ENCODE measurements at places on chromosomes 12 and 14.

GRCh38 chr12:111196532-111196931 is 172.4 kb downstream of the PHETA1 start:
- DNase-seq = no peak

- no peak for DNase-seq
These were observed 126.7 kb downstream of the ESRRB start for GRCh38 chr14:76502638-76503037.

- DNase-seq = no peak
These were observed 4.9 kb upstream of the KLHL33 start for GRCh38 chr14:20440882-20441281.

DNA sequence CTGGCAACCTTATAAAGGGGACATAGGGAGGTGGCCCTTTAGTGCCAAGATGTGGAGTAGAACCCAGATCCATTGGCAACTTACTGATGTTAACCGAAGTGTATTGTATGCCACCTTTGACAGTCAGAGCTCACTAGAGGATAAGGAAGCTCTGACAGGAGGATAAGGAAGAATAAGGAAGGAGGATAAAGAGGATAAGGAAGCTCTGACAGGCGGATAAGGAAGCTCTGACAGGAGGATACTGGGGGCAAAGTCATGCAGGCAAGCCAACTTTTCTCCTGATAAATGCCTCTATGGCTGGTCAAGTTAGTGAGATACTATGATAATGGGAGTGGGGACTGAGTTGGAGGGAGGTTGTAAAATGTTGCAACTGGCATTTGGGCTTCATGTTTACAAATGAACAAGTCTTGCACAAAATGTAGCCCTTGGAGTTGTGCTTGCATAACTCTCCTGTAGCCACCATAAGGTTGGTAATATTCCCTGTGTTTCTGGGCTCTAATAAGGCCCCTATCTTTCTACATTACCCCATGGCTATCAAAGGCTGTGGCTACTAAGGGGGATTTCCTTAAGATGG is 17.7 kb upstream of the DHRS2 start:
- DNase-seq = no peak

DNA sequence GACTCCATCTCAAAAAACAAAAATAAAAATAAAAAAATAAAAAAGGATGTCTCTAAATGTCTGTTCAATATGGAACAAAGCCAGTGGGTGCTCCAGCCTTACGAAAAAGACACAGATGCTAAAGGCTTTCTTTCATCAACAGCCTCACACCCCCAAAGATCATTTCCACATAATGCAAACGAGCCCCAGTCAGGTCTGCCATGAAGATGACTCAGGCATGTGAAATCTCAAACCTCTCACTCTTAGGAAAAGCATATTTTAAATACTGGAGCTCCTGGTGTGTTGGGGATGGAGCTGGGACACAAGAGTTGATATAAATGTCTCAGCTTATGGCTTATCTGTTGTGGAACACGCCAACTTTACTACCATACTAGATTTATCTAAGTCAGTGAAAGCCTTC is 49.9 kb upstream of the PLXNC1 start:
- peak; percentile 42 for DNase-seq

DNA sequence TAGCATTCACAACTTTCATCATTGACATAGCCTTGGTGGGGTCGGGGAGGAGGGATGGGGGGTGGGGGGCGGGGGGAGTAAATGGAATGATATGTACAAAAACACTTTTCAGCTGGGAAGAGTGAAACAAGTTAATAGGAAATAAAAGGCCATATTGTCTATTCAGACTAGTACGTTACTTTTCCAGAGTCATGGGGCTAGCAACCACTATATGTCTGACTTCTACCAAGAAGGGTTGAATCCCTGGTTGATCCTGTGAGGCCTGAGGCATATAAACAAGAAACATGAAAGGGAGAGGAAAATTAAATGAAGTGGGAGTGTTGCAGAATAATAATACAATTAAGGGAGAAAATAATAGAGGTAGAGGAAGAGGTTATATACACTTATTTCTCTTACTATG is 225.5 kb downstream of the ERC1 start:
- peak; percentile 29 for DNase-seq

GRCh38 chr12:5525783-5526367 is 94.0 kb downstream of the NTF3 start:
- DNase-seq = no peak

DNA sequence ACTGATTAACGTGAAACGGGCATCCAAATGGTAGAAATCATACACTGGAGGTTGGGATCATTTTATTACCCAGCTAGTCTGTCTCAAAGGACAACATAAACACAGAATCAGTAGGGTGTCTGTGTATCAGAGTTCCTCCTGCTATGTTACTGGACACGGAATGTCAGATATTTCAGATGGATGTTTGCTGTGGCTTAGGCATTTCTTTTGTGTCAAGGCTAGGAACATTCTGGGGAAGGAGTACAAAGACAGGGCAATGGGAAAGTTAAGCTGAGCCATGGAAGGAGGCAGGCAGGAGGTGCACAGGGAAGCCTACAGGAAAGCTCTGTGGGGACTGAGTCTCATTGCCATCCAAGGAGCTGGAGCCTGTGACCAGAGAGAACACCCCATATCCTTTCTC is 254.6 kb downstream of the C12orf75 start:
- no peak for DNase-seq

Data from RPMI7951 (cell line).